ENCODE measurements at places on chromosomes 6 and 20. TPM values are rescaled to one million over a fixed set of nuclear protein-coding genes. Genes with fewer than 3 reads are reported as not detected.
A peak's percentile ranks its signal among the peaks of the same experiment; 100 is the strongest.

- peaks cover 35% of the 10 kb centered on the region for H3K4me1 ChIP-seq
- no peaks in the 10 kb centered on the region for H3K27me3 ChIP-seq
- no peak for DNase-seq
- H3K4me3 ChIP-seq: no peak overlapping the region
- peak overlapping the region; percentile 67 for H3K27ac ChIP-seq
Observed at GRCh38 chr6:43090559-43090956, 14.4 kb downstream of the PTK7 start.

The LTA gene
- 0.11 TPM for total RNA-seq

The TMC2 gene
- 0.94 TPM for total RNA-seq

DNA sequence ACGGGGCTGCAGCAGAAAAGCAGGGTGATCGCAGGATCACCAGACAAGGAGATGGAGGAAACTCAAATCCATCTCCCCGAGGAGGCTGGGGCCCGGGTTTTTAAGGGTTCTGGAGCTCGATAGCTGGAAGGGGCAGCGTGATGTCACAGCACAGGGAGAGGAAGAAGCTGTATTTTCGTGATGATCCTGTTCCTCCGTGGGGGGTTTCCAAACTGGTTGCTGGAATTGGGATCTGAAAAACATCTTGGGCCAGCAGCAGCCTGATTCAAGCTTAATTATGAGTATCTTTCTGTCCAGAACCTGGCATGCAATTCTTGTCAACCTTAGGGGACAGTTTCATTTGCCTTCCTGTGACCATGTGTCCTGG lies 4.1 kb downstream of the CST7 start:
- no peak overlapping the region for H3K27ac ChIP-seq
- DNase-seq: no peak
- no peak overlapping the region for H3K4me3 ChIP-seq
- peaks cover 32% of the 10 kb centered on the region for H3K36me3 ChIP-seq
- H3K4me1 ChIP-seq: peaks cover 6% of the 10 kb centered on the region
- H3K27me3 ChIP-seq: no peaks in the 10 kb centered on the region

- no peaks in the 10 kb centered on the region for H3K27me3 ChIP-seq
- no peak for DNase-seq
- H3K36me3 ChIP-seq: no peaks in the 10 kb centered on the region
- peaks cover 6% of the 10 kb centered on the region for H3K4me1 ChIP-seq
Observed at GRCh38 chr6:21840428-21840827, 246.9 kb downstream of the SOX4 start.

GRCh38 chr6:41072836-41073202 lies at the start of gene NFYA:
TSS of gene NFYA (plus strand) at chr6:41072974. CDS start at chr6:41079090, 6,116 bp downstream.
- no peaks in the 10 kb centered on the region for H3K4me1 ChIP-seq
- no peaks in the 10 kb centered on the region for H3K27me3 ChIP-seq
- DNase-seq: no peak
- no peaks in the 10 kb centered on the region for H3K36me3 ChIP-seq
- H3K27ac ChIP-seq: peak within 1 kb of the TSS; percentile 100
- H3K4me3 ChIP-seq: peak within 1 kb of the TSS; percentile 92

DNA sequence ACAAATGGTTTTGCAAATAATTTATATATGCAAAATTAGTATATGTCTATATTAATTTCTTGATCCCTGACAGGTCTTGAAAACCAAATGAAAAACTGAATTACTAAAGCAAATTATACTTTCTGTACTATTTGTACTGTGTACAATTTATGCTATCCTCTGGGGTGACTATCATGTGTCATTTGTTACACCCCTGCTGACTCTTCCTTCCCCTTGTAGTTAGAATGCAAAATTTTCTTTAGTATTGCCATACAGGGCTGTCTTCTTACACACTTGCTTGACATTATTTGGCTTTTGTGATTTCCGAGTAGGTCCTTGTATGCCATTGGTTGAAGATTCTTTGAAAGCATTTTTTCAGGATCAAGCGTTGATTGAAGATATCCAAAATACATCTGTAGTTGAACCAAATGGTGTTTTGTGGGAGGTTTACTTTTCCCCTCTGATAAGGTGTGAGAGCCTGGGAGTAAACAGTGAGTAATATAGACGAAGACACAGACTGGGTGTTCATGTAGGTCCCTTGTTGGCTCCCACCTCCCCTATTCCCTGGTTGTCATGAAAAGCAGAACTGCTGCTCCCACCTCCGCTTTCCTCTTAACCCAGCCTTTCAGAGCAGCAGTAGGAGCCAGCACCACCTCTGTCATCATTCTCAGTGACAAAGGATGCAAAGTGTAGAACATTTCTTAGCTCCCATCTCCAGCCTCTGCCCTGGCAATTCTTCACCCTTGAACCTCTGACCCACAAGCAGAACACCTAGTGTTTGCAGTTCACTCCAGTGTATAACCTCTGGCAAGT lies 29.0 kb downstream of the NCOA7 start:
- no peak overlapping the region for H3K4me3 ChIP-seq
- no peak for DNase-seq
- H3K4me1 ChIP-seq: no peaks in the 10 kb centered on the region
- no peak overlapping the region for H3K27ac ChIP-seq
- no peaks in the 10 kb centered on the region for H3K36me3 ChIP-seq
- no peaks in the 10 kb centered on the region for H3K27me3 ChIP-seq

GRCh38 chr6:127956260-127956888 lies 55.5 kb upstream of the THEMIS start:
- H3K27ac ChIP-seq: no peak overlapping the region
- DNase-seq: no peak
- no peaks in the 10 kb centered on the region for H3K4me1 ChIP-seq
- no peak overlapping the region for H3K4me3 ChIP-seq

DNA sequence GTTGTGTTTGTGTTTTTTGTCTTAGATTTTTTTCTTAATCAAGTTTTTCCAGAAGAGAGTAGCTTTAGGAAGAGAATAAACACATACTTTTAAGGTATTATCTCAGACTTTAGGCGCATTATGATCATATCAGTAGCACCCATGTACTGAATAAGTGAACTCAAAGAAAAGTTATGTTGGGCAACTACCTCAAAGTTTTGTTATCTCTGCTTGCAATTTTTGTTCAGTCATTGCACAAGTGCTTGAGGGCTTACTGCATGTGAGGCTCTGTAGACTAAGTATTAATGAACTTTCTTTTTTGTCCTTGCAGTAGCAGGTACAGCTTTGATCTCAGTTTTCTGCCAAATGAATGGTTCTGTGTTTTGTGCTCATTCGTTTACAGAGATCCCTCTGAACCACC lies 189.0 kb downstream of the SLC16A10 start:
- H3K27me3 ChIP-seq: no peaks in the 10 kb centered on the region
- no peak overlapping the region for H3K27ac ChIP-seq

The C6orf52 gene
- total RNA-seq: 0.99 TPM

- no peak overlapping the region for H3K27ac ChIP-seq
- H3K27me3 ChIP-seq: peaks cover 42% of the 10 kb centered on the region
- H3K4me1 ChIP-seq: peaks cover 15% of the 10 kb centered on the region
- no peaks in the 10 kb centered on the region for H3K36me3 ChIP-seq
- no peak overlapping the region for H3K4me3 ChIP-seq
Observed at GRCh38 chr6:29726001-29726400, 2.8 kb downstream of the HLA-F start.
